ENCODE measurements at places on chromosomes 6 and 20.

DNA sequence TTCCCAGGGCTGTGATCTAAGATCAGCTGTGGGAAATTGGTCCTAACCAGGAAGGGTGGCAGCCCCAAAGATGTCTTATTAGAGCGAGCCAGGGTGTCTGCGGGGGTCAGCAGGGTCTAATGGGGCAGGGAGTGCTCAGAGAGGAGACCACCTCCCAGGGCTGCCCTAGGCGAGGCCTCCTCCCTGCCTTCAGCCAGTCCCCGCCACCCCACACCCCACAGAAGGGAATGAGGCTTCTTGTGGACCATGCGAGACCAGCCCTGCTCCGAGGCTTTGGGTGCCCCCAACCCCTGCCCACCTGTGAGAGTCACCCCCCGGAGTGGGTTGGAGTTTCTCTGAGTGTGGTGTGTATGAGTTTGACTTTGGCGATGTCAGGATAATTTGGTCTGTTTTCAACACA is 37.8 kb downstream of the SYNJ2 start:
- DNase-seq = no peak

GRCh38 chr6:145967549-145967948 is 3.4 kb upstream of the SHPRH start:
- no peak for DNase-seq

DNA sequence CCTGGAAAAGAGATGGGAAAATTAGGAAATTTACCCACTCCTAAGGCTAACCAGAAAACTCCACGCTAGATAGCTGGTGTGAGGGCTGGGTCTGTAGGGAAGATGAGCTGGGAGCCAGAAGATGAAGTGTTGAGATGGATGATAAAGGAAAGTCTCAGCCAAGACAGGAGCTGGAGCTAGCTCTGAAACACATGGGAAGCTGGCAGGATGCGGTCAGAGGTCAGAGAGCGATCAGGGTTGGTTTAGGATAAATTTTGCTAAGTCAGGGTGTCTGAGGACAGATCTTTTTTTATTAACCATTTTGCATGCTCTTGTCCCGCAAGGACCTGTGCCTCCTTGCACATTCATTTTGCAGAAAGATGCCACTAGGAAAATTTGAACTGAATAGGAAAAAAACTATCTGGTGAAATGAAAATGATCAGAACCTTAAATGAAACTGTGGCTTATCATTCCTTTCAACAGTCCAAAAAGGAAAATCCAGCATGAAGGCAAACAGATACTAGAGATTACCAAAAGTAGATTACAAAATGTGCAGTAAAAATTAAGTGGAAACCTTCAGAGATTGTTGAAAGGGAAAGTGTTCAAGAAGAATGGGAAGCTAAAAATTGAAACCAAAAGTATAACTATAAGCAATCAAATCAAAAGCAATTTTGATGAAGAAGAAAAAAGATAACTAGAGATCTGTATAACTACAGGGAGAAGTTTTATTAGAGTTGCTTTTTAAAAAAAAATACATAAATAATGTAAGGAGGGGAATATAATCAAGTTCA is 10.7 kb upstream of the EDN1 start:
- DNase-seq = no peak

GRCh38 chr6:149923327-149923986 is 536 bp upstream of the RAET1G start:
- no peak for DNase-seq

GRCh38 chr6:137904822-137905617 is 38.0 kb downstream of the TNFAIP3 start:
- peak; percentile 67 for DNase-seq

GRCh38 chr6:50124572-50124971 is 74.8 kb upstream of the DEFB112 start:
- no peak for DNase-seq

DNA sequence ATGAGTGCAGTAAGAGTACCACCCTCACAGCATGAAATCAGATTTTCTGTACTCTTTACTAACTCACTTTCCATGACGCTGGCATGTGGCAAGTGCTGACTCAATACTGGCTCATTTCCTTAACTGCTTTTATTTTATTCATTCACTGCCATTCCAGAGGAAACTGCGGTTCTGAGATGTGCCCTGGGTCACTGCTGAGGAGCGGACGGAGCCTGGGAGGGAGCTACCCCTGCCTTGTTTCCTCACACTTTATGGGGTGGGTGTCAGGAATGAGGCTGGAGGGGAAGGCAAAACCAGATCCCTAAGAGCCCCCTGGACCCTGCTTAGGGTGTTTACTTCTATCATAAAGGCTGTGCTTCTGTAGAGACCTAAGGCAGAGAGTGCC is 14.4 kb downstream of the NT5E start:
- no peak for DNase-seq

GRCh38 chr6:13854716-13855250 is 40.4 kb upstream of the MCUR1 start:
- no peak for DNase-seq

- no peak for DNase-seq
These were observed 109.1 kb downstream of the PRDM1 start for GRCh38 chr6:106194949-106195921.

GRCh38 chr20:14337400-14338171 is at the start of gene FLRT3:
TSS of gene FLRT3 (minus strand) at chr20:14337612. CDS start at chr20:14327506, 10,106 bp downstream.
- DNase-seq = no peak

DNA sequence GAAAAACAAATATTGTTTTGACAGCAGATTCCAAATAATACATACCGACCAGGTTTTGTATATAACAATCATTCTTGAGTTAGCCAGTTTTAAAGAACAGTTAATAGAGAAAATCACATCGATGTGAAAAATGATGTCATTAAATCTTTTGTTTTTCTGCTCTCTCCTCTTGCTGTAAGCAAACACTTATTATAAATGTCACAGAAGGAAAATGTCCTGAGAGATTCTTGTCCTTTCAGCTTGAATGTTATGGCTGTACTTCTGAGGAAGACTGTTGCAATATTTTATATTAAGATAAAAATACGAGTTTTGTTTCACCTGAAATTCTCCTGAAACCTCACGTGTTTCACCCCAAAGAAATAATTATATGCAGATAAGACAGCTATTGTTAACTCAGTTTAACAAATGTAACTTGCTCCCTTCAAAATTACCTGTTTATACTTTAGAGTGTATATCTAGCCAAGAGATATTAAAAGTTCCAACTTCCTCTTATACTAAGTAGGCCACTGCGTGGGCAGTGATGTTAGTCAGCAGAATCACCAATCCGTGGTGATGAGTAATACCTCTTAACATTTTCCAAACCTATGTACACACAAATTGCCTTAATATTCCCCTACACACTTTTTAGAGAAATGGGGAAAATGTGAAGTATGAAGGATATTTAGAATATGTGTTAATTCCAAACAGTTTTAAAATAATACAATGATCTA is 1111.4 kb upstream of the CITED2 start:
- DNase-seq = no peak

- DNase-seq = no peak
These were observed 26.5 kb upstream of the ZBTB22 start for GRCh38 chr6:33343953-33344611.

DNA sequence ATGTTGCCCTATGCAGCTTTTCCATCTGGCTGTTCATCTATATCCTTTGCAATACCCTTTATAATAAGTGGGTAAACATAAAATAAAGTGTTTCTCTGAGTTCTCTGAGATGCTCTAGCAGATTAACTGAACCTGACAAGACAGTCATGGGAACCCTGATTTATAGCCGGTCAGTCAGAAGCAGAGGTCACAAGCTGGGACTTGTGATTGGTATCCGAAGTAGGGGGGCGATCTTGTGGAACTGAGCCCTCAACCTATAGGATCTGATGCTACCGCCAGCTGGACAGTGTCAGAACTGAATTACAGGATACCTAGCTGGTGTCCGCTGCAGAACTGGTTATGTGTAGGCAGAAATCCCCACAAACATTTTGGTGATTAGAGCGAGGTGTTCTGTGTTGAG is 39.0 kb downstream of the SLC17A5 start:
- no peak for DNase-seq

GRCh38 chr6:137240168-137240567 is 21.0 kb upstream of the IFNGR1 start:
- DNase-seq = no peak

DNA sequence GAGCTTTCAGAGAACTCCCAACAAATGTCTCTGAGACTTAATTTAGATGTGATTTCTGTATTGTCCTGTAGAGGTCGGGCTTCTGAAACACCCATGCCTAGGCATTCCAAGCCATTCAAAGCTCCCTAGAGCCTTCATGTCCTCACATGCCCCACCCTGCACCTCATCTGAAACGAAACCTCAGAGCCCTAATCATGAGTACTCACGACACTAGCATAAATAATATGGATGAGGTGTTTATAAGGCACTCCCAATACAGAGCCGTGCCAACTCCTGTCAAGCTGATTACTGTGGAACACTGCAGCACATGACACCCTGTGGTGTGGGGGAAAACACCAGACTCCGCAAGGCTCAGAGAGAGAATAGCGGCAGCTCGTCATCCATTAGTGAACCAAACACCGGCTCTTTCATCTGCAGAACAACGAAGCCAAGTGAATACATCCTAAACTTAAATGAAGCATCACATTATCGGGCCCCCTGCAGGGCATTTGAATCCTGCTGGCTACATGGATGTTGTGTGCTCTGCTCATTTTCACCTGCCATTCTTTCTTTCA is 83.8 kb downstream of the FNDC1 start:
- no peak for DNase-seq
